ENCODE measurements at places on chromosomes 2 and 18. TPM values are rescaled to one million over a fixed set of nuclear protein-coding genes. Genes with fewer than 3 reads are reported as not detected.

GRCh38 chr18:37567061-37567993, 1.7 kb upstream of the CELF4 start:
- no peak for DNase-seq

GRCh38 chr2:17959356-17959755, 80.9 kb downstream of the KCNS3 start:
- no peak for DNase-seq

DNA sequence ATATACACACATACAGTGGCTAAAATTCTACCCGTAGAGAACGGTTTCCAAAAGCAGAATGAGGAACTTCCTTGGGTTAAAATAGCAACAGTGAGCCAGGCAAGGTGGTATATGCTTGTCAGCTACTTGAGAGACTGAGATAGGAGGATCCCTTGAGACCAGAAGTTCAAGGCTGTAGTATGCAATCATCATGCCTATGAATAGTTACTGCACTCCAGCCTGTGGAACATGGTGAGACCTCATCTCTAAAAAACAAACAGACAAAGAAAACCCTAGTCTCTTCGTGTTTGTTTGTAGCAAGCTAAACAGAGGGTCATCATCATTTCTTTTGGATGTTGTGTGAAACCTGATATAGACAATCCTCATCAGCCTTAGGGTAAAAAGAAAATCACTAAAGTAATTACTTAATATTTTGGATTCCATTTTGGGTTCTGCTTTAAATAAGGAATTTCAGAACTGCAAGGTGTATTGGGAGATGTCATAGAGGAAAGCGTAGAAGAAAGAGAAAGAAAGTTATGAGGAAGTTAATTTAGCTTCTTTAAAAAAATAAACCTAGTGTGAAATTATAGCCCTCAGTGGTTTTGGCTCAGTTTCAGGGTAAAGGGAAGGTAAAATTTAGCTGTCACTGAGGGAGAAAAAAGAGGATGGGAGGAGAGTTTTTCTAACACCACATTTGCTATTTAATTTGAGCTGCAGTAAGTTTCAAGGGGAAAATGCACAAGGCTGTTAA, 46.5 kb downstream of the PLEK start:
- no peak for DNase-seq

DNA sequence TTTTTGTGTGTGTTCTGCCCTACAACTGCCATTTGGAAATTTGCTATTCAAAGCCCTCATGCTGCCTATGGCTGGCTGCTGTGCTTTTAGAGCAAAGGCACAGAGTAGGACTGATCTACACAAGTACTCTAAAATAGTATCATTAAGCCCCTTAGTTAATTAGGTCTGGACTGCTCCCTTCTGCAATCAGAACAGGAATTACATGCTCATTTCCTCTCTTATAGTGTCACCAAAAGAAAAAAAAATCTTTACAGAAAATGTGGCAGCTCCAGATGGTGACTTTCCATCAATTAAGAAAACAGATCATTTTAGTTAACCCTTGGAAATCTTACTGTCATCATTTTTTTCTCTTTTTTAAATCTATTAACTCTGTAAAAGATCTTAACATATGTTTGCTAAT, 337.5 kb downstream of the RIT2 start:
- DNase-seq: no peak

DNA sequence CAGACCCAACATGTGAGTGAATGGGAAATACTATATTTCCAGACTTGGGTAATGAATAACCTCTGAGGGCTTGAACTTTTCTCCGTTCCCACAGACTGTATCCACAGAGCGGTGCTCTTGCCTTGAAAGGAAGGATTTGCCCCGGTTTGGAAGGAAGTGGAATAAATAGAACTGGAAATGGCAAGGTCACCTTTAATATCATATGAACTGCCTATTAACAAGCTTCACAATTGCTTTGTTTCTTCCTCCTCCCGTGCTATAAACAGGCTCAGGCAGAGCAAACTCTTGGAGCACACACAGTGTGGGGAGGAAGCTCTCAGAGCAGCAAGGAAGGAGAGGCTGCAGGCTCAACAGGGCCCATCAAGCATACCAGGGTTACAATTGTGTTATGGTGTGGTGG, 28.5 kb upstream of the DARS1 start:
- no peak for DNase-seq

DNA sequence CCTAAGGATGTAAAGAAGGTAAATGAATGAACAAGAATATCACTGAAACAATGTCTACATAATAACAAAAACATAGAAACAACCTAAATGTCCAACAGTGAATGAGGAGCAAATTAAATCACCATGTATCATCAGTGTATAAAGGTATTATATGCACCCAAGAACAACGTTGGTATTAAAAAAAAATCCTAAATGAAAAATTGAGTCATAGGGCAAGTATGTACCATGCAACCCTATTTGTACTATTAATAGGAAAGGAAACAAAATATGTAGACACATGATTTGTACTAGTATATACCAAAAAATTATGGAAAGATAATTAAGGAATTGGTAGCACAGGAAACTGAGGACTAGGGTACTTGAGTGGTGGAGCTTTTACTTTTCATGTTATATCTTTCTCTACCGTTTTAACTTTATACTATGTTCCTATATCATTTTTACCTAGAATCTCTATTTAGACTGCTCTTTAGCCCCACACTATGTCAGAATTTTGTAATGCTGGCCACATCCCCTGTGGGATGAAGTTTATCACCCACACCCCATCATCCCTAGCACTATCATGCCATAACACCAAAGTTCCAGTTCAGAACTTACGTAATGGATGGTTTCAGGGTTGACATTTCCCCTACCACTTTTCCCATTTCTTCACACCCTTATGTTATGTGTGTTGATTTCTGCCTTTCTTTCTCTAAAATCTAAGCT, 25.6 kb downstream of the IKZF2 start:
- no peak for DNase-seq

DNA sequence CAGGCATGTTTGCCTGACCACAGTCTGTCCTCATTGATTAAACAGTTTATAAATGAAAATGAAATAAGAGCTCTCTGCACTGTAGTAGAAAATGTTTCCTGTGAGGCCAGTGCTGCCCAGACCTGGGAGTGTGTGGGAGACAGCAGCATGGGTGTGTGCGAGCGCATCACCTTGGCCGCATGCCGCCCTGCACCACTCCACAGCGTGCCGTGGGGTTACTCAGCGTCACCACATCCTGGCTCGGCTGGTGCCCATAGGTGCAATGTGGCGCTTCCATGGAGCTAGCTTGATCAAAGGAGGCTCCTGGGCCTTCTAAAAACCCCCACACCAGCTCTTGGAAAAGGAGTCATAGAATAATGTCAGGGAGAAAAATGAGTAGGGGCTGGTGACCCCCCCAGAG, 76.0 kb upstream of the EPC2 start:
- DNase-seq: no peak

GRCh38 chr2:8998418-8999101, 4.9 kb downstream of the MBOAT2 start:
- no peak for DNase-seq

The ALK gene
- not detected for total RNA-seq

The SYT4 gene
- total RNA-seq: 3.4 TPM

Data from H9 (cell line).